Type B pancreatic cell (in vitro differentiated cells): ENCODE measurements at places on chromosomes 13 and 19.
A peak's percentile ranks its signal among the peaks of the same experiment; 100 is the strongest.

- DNase-seq = peak; percentile 85
Measured at GRCh38 chr19:46016426-46017094, 6.3 kb downstream of the PGLYRP1 start.

GRCh38 chr19:52219611-52220010 lies 29.8 kb downstream of the PPP2R1A start:
- no peak for DNase-seq

- no peak for DNase-seq
Measured at GRCh38 chr19:52369559-52370340, at the start of gene ZNF880. TSS of gene ZNF880 (plus strand) at chr19:52369923. CDS start at chr19:52369966, 43 bp downstream.

DNA sequence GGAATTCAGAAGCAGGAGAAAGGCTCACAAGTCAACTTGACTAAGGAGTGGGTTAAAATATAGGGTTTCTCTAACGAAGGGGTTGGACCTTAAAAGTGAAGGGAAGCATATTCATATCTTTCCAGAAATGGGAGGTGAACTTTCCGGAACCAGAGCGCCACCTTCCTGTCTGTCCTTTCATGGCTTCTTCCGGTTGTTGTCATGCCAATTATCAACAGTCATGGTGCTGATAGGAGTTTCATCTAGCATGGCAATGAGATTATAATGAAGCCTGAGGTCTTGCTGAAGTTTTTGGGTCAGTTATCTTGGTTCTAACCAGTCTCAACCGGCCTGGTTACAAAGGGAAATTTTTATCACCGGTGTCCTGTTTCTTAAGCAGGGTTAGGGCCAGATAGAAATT lies 162.9 kb upstream of the NBEA start:
- DNase-seq = no peak

- DNase-seq = no peak
Measured at GRCh38 chr13:67735651-67736050, 505.5 kb upstream of the PCDH9 start.

GRCh38 chr13:48679941-48680680 lies 26.4 kb downstream of the CYSLTR2 start:
- DNase-seq = no peak
